ENCODE measurements at places on chromosomes 1 and 21. TPM values are rescaled to one million over a fixed set of nuclear protein-coding genes. Genes with fewer than 3 reads are reported as not detected.

DNA sequence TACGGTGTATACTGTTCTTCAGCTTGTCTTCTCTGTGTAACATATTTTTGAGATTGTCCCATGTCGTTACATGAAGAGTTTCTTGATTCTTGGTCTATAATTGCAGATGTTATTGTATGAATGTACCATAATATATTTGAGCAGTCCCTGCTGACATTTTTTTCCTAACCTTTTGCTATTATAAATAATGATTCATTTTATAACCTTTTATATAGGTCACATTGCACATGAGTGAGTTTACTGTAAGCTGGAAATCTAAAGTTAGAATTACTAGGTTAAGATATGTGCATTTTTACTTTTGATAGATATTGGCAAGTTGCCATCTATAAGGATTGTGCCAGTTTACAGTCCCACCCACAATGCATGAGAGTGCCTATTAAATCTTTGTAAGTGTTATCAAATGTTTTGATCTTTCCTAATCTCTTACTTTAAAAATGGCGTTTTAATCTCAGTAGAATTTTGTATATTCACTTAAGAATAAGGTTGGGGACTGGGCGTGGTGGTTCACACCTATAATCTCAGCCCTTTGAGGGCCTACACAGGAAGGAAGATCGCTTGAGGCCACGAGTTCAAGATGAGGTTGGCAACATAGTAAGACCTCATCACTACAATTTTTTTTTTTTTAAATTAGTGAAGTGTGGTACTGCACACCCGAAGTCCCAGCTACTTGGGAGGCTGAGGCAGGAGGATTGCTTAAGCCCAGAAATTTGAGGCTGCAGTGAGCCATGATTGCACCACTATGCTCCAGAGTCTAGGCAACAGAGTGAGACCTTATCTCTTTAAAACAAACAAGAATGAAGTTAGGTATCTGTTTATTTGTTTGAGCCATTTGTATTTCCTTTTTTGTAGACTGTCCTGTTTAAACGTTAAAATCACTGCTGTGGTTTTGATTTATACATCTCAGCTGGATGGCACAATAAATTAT, 36.5 kb downstream of the ZMYM1 start:
- DNase-seq, result no peak
- H3K36me3 ChIP-seq, result no peaks in the 10 kb centered on the region
- H3K4me3 ChIP-seq, result no peak overlapping the region

DNA sequence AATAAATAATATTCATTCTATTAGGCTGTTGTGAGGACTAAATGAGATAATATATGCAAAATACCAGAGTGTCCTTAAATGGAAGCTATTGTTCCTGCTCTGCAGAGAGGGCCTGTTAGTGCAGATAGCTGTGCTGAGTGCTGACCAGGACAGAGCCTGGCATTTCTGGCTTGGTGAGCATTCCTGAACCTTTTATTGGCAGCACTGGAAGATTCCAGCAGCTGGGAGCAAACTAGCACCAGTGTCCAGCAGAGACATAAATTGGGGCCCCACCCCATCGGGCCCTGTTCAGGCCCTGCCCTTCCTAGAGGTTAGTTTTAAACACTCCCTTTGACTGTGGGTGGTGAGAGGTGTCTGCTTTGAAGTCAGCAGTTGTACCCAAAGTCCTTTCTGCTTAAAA, 85.9 kb upstream of the GADD45A start:
- no peaks in the 10 kb centered on the region for H3K4me1 ChIP-seq
- H3K27ac ChIP-seq, result no peak overlapping the region
- no peak for DNase-seq
- no peaks in the 10 kb centered on the region for H3K27me3 ChIP-seq
- no peak overlapping the region for H3K4me3 ChIP-seq

DNA sequence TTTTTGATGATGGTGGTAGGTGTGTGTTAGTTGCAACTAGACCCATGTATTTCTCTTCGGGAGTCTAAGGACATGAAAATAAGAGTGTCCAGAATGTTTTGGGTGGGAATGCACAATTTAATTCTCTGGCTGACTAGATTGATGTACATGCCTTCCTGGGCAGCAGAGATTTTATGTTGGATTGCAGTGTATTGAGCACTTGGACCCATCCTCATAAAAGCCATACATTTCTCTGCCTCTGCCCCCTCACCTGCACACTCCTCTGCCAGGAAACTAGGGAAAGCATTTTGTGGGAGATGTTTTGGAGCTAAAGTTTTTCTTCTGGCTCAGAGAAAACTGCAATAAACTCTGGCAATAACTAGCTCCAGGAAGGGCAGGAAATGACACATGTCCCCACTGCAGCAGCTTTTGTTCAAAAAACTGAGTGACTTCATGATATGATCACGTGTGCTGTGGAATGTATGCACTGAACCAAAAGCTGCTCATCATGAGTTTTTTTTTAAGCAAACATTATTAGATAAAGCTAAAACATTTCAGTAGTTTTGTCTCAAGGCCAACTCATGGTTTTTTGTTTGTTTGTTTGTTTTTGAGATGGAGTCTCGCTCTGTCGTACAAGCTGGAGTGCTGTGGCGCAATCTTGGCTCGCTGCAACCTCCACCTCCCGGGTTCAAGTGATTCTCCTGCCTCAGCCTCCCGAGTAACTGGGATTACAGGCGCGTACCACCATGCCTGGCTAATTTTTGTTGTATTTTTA, 17.6 kb downstream of the RIT1 start:
- DNase-seq, result peak; percentile 40
- H3K27me3 ChIP-seq, result no peaks in the 10 kb centered on the region
- peak overlapping the region; percentile 76 for H3K27ac ChIP-seq
- H3K4me1 ChIP-seq, result peaks cover 8% of the 10 kb centered on the region
- no peak overlapping the region for H3K4me3 ChIP-seq

DNA sequence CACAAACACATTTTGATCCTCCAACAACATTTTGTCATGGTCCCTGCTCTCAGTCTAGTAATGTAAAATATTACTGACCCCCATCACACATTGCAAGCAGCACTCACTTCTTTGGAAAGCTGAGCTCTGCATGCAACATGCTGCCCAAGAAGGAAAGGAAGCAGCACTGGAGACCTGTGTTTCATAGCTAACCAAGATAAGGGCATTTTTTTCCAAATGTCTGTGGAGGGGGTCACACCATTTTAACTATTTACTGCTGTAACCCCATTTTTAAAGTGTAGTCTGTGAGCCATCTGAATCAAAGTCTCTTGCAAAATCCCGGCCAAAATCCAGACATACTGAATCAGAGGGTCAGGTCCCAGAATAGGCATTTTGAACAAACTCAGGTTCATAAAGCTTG, 4.5 kb upstream of the RASSF5 start:
- H3K36me3 ChIP-seq, result no peaks in the 10 kb centered on the region
- no peaks in the 10 kb centered on the region for H3K4me1 ChIP-seq
- DNase-seq, result no peak
- H3K27ac ChIP-seq, result no peak overlapping the region
- H3K4me3 ChIP-seq, result no peak overlapping the region
- no peaks in the 10 kb centered on the region for H3K27me3 ChIP-seq

GRCh38 chr1:234605983-234606783, 3.8 kb downstream of the IRF2BP2 start:
- no peak for DNase-seq
- peak overlapping the region; percentile 48 for H3K4me3 ChIP-seq
- H3K27ac ChIP-seq, result peak overlapping the region; percentile 99
- no peaks in the 10 kb centered on the region for H3K27me3 ChIP-seq

- no peaks in the 10 kb centered on the region for H3K4me1 ChIP-seq
- H3K4me3 ChIP-seq, result no peak overlapping the region
Measured at GRCh38 chr1:7487766-7488474, 283.2 kb upstream of the VAMP3 start.

- no peaks in the 10 kb centered on the region for H3K36me3 ChIP-seq
- H3K4me3 ChIP-seq, result no peak overlapping the region
- H3K27me3 ChIP-seq, result no peaks in the 10 kb centered on the region
- H3K4me1 ChIP-seq, result no peaks in the 10 kb centered on the region
Measured at GRCh38 chr21:30200000-30200399, 15.9 kb downstream of the CLDN8 start.

GRCh38 chr1:53341521-53341895, 13.6 kb upstream of the LRP8 start:
- no peak for DNase-seq
- H3K36me3 ChIP-seq, result no peaks in the 10 kb centered on the region
- no peaks in the 10 kb centered on the region for H3K4me1 ChIP-seq
- H3K4me3 ChIP-seq, result no peak overlapping the region
- no peaks in the 10 kb centered on the region for H3K27me3 ChIP-seq

DNA sequence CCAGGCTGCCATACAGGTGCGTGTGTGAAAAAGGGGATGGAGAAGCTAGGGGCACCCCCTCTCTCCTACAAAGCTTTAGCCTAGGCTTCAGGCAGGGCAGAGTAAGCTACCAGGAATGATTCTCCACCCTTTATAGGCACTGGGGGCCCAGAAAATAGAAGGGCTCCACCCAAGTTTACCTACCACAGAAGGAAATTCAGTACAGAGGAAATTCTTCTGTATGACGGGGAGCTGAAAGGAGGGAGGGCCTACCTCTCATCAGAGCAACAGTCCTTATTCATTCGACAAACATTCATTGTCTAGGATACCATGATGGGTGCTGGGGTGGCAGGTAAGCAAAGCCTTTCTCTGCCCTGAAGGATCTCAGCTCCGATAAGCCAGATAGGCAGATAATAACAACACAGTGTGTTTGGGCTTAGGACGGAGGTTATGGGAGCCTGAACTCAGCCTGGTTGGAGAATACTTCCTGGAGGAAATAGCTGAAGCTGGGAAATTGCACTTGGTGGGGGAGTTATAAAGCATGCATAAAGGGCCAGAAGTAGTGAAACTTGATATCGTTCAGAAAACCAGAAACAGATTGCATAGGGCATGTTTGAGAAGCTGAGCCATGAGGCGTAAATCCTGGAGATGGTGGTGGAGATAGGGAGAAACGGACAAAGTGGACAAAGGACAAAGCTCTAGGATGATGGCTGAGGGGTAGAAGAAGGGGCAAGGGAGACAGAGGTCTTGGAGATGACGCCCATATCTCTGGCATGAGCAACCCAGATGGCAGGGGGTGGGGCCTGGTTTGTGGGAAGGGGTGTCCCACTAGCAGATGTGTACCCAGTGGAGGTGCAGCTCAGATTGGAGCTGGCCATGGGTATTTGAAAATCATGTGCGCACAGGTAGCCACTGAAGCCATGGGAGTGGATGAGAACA, 5.3 kb upstream of the P3R3URF start:
- no peak for DNase-seq
- H3K27ac ChIP-seq, result peak overlapping the region; percentile 58
- H3K27me3 ChIP-seq, result no peaks in the 10 kb centered on the region
- H3K4me1 ChIP-seq, result no peaks in the 10 kb centered on the region
- no peak overlapping the region for H3K4me3 ChIP-seq

- DNase-seq, result peak; percentile 55
- peaks cover 13% of the 10 kb centered on the region for H3K4me1 ChIP-seq
- H3K27ac ChIP-seq, result peak overlapping the region; percentile 75
- H3K36me3 ChIP-seq, result no peaks in the 10 kb centered on the region
Measured at GRCh38 chr1:221335161-221336101, 406.5 kb downstream of the DUSP10 start.

GRCh38 chr1:163357378-163357777, 35.6 kb downstream of the NUF2 start:
- H3K4me3 ChIP-seq, result no peak overlapping the region
- no peak overlapping the region for H3K27ac ChIP-seq
- no peaks in the 10 kb centered on the region for H3K4me1 ChIP-seq

DNA sequence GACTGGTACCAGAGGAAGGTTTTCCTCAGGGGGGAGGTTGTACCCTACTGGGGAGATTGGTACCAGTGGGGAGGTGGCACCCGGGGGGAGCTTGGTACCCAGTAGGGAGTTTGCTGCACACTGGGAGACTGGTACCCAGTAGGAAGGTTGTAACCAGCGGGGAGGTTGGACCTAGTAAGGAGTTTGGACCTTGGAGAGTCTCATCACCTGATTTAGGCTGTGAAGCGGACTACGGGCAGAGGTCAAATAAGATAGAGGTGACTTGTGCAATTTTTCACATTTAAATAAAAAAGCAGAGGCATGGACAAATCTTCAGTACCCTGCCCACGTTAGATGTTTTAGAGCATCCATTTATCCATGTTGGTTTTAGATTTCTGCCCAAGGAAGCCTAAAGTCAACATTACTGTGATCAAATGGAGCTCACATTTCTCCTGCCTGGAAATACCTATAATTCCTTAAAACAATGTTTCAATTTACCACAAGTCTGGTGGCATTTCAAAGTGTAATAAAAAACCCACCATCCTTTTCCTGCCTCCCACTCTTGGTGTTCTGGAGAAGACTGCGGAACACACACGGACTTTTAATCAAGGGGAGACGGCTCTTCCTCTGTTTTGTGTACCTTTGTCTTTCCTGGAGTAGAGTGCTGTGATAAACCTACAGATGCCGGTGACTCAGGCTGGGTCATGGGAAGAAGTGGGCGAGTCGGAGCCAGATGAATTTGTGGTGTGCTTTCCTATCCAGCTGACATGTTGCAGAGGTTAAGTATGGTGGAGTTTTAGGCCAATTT, 36.2 kb upstream of the MRPS6 start:
- H3K4me3 ChIP-seq, result no peak overlapping the region
- H3K27ac ChIP-seq, result no peak overlapping the region
- no peaks in the 10 kb centered on the region for H3K27me3 ChIP-seq
- no peak for DNase-seq
- no peaks in the 10 kb centered on the region for H3K4me1 ChIP-seq

GRCh38 chr1:149849111-149849946, 50.0 kb upstream of the BOLA1 start:
- peak overlapping the region; percentile 81 for H3K27ac ChIP-seq
- no peak for DNase-seq
- H3K4me1 ChIP-seq, result peaks cover 18% of the 10 kb centered on the region
- H3K36me3 ChIP-seq, result no peaks in the 10 kb centered on the region

GRCh38 chr21:45845063-45845769, 136.4 kb upstream of the COL6A1 start:
- H3K4me3 ChIP-seq, result no peak overlapping the region
- peak overlapping the region; percentile 68 for H3K27ac ChIP-seq
- no peaks in the 10 kb centered on the region for H3K27me3 ChIP-seq
- no peaks in the 10 kb centered on the region for H3K36me3 ChIP-seq
- no peak for DNase-seq

- no peak overlapping the region for H3K4me3 ChIP-seq
- H3K27me3 ChIP-seq, result no peaks in the 10 kb centered on the region
- no peaks in the 10 kb centered on the region for H3K36me3 ChIP-seq
Measured at GRCh38 chr1:230972855-230973271, 5.8 kb downstream of the TTC13 start.

DNA sequence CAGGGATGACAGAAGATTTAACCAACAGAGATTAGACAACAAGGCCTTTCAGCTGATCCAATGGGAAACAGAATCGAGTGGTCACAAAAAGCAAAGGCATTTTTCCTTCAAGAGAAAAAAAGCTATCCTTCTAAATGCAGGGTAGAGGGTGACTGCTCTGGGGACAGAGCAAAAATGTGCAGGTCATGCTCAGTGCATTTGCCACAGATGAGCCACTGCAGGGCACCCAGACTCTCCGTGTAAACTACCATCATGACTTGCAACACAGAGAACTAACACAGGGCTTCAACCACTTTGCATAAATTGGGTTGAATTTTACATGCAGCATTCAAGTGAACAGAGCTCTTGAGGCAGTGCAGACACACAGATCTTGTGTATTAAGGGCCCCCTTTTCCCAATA, 56.8 kb downstream of the PRKAB2 start:
- H3K27ac ChIP-seq, result no peak overlapping the region
- no peak for DNase-seq
- H3K27me3 ChIP-seq, result no peaks in the 10 kb centered on the region
- no peaks in the 10 kb centered on the region for H3K4me1 ChIP-seq

KIAA1614 gene
- 10.8 TPM for total RNA-seq

DEPDC1 gene
- total RNA-seq, result under 0.01 TPM

TEKT2 gene
- total RNA-seq, result not detected

PPFIA4 gene
- total RNA-seq, result 0.26 TPM
